ENCODE measurements at places on chromosomes 1 and 21.

DNA sequence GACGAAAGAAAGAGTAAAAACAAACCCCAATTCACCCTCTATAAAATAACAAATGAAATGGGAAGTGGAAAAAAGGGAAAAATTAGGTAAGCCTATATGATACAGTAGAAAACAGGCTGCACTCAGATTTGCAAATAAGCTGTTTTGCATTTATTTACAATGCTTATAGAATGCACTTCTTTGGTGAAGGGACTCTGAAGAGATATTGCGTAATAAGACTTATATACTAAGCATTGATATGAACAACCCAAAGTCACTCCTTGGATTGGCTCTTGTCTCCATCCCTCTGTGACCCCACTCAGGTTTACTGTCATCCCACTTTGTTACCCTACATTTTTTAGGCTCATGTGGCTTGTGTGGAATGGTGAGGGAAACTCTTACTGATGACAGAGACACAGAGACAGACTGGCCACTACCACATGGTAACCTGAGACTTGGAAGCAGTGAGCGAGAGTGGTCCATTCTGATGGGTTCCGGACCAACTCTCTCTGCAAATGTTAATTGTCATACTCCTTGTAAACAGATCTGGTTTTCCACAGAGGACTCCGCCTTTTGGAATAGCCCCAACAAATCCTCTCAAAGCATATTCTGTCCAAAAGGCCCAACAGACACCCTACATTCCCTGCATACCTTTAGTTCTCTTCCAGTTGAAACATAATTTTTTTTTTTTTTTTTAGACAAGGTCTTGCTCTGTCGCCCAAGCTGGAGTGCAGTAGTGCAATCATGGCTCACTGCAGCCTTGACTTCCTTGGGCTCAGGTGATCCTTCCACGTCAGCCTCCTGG lies 11.0 kb downstream of the GSTM5 start:
- no peak for DNase-seq

GRCh38 chr1:46196609-46197008 lies 1.6 kb downstream of the POMGNT1 start:
- peak; percentile 77 for DNase-seq

DNA sequence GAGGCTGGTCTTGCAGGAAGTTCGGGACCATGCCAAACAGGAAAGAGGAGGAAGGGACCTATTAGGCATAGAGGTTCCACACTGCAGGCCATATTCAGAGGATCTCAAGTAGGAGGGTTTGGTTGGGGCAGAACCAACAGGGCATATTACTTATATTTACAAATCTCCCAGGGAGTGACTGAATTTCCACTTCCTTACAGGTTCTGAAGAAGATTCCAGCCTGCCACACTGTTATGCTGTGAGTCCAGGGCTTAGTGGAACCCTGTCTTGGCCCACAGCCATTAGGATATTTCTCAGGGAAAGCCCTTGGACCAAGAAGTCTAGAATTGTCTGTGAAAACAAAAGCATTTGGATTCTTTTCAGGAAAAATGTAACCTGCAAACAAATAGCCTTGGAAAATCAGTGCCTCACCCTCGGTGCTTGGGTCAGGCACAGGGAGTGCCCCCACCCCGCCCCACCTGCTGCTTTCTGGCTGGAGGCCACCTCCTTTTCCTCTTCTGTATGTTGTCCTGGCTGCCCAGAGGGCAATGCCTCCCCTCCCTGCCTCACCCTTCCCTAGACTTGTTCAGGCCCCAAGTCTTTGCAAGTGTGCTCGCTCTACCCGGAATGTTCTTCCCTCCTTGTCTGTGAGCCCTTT lies 41.0 kb upstream of the JUN start:
- DNase-seq, result peak; percentile 57

DNA sequence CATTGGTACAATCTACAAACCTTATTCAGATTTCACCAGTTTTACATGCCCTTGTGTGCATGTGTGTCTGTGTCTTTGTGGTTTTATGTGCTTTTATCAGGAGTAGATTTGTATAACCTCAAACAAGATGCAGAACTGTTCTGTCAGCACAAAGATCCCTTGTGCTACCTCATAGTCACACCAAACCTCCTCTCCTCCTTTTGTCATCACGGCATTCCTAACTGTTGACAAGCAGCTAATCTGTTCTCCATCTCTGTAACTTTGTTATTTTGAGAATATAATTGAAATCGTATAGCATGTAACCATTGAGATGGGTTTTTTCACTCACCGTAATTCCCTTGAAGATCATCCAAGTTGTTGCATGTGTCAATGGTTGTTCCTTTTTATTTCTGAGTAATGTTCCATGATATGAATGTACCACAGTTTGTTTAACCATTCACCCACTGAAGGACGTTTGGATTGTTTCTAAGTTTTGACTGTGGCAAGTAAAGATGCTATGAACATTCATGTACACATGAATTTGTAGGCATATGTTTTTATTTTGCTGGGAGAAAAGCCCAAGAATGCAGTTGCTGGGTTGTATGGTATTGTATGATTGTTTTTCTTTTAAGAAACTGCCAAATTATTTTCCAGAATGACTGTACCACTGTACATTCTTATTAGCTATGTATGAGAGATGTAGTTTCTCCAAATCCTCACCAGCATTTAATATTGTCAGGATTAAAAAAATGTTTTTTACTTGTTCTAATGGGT lies 78.1 kb upstream of the B3GALT2 start:
- DNase-seq, result no peak

DNA sequence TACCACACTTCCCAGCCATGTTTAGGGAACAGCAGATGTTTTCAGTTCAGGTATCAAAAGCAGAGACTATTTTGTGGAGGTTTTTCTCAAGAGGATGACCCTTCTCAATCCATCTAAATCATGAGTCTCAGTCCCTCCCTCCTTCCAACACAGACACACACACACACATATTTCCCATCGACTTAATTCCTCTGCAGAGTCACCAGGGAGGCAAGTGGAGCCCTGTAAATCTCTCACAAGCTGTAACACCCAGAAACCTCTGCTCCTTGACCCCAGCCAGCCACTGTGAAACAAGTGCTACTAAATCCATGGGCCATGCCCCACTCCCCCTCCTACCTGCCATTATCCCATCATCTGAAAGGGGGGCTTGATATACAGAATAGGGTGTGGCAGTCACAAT lies 10.6 kb upstream of the KCND3 start:
- no peak for DNase-seq

- DNase-seq, result no peak
Measured at GRCh38 chr1:24713176-24713575, 32.1 kb upstream of the CLIC4 start.

DNA sequence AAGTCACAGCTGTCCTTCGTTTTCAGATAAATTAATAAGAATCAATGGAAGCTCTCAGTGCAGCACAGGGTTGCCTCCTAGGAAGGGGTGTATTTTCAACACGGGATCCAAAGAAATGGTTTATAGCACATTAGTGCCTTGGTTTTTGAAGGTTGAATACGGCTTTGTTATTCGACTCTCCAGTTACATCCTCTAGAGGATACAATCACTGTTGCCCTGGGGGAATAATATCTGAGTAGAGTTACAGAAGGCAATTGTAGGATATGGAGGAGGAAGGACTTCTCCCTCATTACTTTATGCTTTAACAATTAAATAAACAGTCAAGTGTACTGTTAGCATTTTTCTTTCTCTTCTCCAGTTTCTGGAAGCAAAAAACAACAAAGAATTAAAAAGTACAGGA lies 14.3 kb upstream of the ZNF326 start:
- DNase-seq, result no peak

GRCh38 chr1:227131193-227131592 lies 187.1 kb downstream of the CDC42BPA start:
- no peak for DNase-seq

DNA sequence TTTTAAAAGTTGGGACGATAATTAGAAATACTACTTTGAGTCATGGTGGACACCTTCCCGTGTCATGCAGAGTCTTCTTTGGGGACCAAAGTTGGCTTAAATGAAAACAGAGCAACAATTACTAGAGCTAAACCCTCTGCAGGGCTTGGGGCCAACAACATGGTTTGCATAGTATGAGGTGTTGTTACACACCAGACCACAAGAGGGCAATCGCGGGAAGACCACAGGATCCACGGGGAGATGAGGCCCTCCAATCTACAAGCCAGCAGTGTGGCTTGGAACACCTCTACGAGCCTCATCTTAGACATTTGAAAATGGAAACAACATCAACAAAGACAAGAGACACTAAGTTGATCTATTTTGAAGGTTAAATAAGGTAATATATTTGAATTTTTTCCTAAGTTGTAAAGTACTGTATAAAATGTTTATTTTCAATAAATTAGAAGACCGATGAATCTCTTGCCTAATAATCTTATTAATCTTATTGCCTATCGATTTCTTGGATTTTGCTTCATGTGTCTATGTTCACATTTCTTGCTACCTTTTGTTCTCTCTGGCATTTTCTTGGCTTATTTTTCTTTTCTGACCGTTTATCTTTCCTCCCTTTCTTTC lies 8.2 kb upstream of the SMCP start:
- DNase-seq, result no peak

DNA sequence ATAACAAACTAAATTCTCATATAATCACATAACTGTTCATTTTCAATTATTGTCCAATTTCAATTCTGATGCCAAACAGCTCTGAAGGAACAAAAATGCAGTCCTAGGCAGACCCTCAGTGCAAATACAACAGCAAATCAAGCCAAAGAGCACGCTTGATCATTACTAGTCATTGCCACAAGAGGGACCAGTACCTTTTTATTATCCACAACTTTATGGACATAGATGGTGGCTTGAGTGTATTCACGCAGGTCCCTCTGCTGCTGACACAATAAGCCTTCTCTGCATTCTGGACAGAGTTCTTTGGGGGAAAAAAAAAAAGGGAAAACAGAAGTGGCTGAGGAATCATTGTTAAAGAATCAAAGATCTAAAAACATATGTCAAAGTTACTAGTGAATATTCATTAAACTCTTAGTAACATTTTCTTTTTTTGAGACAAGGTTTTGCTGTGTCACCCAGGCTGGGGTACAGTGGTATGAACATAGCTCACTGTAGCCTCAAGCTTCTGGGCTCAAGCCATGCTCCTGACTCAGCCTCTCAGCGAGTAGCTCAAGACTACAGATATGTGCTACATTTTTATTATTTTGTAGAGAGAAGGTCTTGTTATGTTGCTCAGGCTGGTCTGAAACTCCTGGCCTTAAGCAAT lies 34.3 kb upstream of the RAP1GAP start:
- no peak for DNase-seq

- no peak for DNase-seq
Measured at GRCh38 chr1:47024141-47024801, 802 bp downstream of the CYP4X1 start.

DNA sequence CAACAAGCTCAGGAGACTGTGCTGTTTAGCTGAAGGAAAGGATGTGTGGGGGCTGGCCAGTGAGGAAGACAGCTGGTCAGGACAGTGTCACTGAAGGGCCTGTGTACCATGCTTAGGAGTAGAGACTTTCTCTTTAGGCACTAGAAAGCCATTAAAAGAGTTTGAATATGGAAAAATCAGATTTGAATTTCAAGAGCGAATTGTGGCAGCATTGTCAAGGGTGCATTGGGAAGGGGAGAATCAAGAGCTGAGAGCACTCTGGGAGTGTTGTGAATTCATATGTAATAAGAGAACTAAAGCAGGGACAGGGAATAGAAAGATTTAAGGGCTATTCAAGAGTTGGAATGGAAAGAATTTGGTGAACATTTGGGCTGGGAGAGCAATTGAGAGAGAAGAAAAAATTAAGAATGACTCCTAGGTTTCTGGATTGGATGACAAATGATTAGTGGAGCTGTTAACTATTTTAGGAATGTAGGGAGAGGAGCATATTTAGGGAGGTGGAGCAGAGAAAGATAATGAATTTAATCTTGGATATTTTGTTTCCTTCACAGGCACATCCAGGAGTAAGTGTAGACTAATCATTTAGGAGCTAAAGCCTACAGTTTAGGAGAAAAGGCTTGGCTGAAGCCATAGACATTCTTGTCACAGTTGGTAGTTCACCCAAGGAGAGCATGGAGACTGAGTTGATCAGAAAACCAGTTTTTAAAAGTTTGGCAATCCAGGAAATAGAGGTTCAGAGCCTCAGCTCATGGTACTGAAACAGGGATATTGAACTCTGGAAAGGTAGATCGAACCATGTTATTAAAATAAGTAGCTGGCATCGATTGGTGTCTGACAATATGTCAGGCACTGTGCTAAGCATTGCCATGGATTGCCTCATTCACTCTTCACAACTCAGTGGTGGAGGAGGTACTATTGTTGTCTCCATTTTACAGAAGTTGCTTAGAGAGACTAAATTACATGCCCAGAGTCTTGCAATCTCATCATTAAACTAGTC lies 23.1 kb upstream of the TOR3A start:
- no peak for DNase-seq

- no peak for DNase-seq
Measured at GRCh38 chr1:233024199-233024598, 73.8 kb downstream of the NTPCR start.

DNA sequence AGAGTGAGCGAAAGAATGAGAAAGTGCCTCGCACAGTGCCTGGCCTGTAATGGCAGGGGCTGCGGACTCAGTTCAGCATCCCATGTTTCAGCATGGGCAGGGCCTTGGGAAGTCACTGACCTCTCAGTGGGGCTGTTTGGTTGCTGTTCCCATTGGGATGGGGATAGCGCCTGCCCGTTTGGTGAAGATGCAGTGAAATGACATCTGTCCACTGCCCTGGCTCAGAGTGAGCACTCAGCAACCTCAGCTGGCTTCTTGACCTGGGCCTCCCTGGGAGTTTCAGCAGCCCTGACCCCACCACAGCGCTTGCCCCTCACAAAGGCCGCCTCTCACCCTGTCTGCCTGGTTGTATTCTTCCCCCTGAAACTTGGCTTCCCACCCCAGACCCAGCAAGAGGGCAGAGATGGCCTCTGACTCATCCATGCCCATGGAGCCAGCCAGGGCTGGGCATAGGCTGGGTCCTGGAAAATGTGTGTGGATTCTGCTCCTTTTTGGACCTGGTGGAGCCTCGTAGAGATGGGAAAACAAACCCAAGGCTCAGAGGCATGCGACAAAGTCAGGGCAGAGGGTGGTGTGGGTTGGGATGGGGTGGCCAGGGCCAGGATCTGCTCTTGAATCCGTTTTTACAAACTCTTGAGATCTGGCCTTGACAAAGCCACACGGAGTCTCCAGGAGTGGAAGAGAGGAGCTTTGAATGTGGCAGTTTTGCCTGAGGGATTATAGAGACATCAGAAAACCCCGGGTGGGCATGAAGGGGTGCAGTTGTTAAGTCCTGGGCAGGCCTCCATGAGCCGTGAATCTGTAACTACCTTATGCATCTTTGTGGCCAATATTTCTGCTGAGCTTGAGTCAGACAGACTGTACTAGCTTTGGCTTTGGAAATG lies 1.2 kb downstream of the XKR8 start:
- DNase-seq, result no peak

GRCh38 chr1:192993426-192994085 lies 65.6 kb downstream of the UCHL5 start:
- no peak for DNase-seq

DNA sequence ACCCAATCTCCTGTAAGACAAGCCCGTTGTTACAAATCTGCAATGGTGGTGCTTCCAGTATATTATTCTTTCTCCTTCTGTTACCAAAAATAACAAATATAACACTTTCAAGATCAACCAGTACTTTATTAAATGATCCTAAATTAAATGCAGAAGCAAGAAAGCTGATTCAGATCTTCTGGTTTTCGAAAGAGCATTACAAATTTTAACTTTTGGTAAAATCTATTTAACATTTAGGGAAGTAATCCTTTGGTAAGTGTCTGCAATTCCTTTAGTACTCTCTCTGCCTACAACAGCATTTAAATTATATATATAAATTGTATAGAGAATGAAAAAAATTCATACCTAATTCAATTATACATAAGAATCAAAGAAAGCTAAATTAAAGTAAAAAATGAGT lies 198.6 kb upstream of the HMCN1 start:
- DNase-seq, result no peak

- DNase-seq, result no peak
Measured at GRCh38 chr1:24189528-24189927, 2.4 kb upstream of the IFNLR1 start.

- no peak for DNase-seq
Measured at GRCh38 chr1:172140072-172140471, 280.4 kb upstream of the C1orf105 start.
